ENCODE measurements at places on chromosomes 7 and 10.

GRCh38 chr10:16155834-16156233, 281.0 kb upstream of the PTER start:
- no peaks in the 10 kb centered on the region for H3K27me3 ChIP-seq
- no peak for DNase-seq
- no peaks in the 10 kb centered on the region for H3K36me3 ChIP-seq
- no peak overlapping the region for H3K27ac ChIP-seq

- H3K4me1 ChIP-seq, result peaks cover 20% of the 10 kb centered on the region
- DNase-seq, result no peak
- H3K4me3 ChIP-seq, result no peak overlapping the region
- no peaks in the 10 kb centered on the region for H3K36me3 ChIP-seq
Observed at GRCh38 chr7:127322832-127323493, 69.5 kb downstream of the ZNF800 start.

DNA sequence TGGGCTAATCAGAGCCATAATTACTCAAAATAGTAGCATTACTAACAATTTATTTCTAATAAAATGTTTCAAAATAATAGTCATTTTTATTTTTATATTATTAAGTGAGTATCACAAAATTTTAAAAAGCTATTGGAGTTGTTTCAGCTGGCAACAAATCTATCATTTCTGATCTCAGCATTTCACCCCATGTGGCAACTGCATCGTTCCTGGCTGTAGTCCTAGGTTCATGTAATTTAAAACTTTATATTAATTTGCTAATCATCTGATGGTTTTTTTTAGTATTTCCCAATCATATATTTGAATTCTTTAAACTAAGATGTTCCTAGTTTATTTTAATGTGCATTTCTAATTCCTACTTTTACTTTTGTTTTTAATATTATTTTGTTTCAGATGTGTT, 293.0 kb upstream of the AKR1E2 start:
- DNase-seq, result no peak
- no peak overlapping the region for H3K4me3 ChIP-seq
- peaks cover 2% of the 10 kb centered on the region for H3K4me1 ChIP-seq

- H3K4me3 ChIP-seq, result no peak overlapping the region
- H3K36me3 ChIP-seq, result no peaks in the 10 kb centered on the region
- no peaks in the 10 kb centered on the region for H3K4me1 ChIP-seq
- DNase-seq, result no peak
Observed at GRCh38 chr10:29146311-29147100, 142.4 kb upstream of the LYZL1 start.

DNA sequence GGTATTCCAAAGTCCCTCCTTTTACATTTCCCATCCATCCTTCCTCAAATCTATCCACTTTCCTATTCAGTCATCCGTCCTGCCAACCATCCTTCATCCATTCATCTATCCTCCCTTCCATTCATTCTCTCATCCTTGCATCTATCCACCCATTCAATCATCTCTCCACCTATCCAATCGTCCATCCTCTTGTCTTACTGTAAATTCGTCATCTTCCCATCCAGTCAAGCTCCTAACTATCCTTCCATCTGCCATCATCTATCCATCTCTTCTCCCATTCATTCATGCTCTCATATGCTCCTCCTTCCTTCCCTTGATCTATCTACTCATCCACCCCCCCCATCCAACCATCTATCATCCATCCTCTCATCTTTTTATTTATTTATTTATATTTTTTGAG, 5.0 kb downstream of the CALHM3 start:
- DNase-seq, result no peak
- peaks cover 24% of the 10 kb centered on the region for H3K4me1 ChIP-seq
- H3K27me3 ChIP-seq, result no peaks in the 10 kb centered on the region
- peak overlapping the region; percentile 1 for H3K27ac ChIP-seq
- no peak overlapping the region for H3K4me3 ChIP-seq

Measured in activated CD4-positive, alpha-beta memory T cell treated with anti-CD3 and anti-CD28 coated beads for 36 hours (primary cell).